Epithelial cell of prostate (primary cell): ENCODE measurements at places on chromosomes 5 and 9.
A peak's percentile ranks its signal among the peaks of the same experiment; 100 is the strongest.

DNA sequence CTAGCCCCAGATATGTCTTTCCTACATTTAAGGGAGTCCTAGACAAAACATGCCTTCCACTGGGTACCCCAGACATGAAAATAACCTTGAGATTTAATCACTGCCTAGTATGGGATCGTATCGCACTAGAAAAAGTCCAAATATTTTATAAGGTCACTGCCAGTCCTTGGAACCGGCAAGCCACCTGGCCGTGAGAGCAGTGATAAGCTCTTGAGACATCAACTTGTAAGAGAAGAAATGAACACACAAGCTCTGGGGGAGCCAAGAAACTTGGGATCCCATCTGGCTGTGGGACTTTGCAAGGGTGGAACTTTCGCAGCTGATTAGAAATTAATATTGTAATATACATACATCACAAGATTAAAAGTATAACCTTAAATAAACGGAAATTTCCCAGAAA, 21.5 kb downstream of the MYO10 start:
- no peak for DNase-seq

GRCh38 chr9:79574136-79574535, 2.4 kb downstream of the TLE4 start:
- no peak for DNase-seq

- DNase-seq: no peak
Measured at GRCh38 chr5:88085462-88085861, 183.2 kb downstream of the TMEM161B start.

GRCh38 chr5:38753141-38753540, 92.7 kb upstream of the OSMR start:
- no peak for DNase-seq

GRCh38 chr5:159763562-159763961, 152.7 kb upstream of the ADRA1B start:
- DNase-seq: no peak

GRCh38 chr9:137049544-137050449, 3.8 kb upstream of the NPDC1 start:
- no peak for DNase-seq

DNA sequence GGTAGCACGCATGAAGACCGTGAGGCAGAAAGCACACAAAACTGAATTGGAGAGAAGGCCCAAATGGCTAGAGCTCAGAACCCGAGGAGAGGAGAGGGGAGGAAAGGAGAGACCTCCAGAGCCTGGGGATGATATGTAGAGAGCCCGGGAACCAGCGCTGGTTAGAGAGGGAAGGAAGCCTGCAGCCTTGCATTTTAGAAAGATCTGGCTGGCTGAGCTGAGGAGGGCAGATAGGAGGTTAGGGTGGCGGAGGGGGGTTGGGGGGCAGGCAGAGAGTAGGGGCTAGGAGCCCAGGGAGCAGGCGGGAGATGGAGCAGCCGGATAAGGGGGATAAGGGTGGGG, 127.2 kb downstream of the C9orf50 start:
- no peak for DNase-seq

DNA sequence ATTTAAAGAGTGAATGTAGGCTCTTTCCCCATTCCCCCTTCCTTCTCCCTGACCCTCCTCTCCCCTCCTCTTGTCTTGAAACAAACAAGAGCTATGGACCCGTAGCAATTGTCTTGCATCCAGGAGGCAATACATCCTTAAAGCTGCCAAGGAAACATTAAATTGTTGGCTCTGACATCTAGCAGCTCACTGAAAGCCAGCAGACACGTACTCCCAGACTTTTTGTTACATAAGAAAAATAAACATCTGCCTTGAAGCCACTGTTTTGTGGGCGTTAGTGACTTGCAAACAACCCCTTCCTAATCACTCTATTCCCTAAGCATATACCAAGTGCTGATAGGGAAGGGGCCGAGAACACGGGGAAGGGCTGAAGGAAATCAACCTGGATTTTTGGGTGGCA, 8.6 kb downstream of the SLC45A2 start:
- no peak for DNase-seq

DNA sequence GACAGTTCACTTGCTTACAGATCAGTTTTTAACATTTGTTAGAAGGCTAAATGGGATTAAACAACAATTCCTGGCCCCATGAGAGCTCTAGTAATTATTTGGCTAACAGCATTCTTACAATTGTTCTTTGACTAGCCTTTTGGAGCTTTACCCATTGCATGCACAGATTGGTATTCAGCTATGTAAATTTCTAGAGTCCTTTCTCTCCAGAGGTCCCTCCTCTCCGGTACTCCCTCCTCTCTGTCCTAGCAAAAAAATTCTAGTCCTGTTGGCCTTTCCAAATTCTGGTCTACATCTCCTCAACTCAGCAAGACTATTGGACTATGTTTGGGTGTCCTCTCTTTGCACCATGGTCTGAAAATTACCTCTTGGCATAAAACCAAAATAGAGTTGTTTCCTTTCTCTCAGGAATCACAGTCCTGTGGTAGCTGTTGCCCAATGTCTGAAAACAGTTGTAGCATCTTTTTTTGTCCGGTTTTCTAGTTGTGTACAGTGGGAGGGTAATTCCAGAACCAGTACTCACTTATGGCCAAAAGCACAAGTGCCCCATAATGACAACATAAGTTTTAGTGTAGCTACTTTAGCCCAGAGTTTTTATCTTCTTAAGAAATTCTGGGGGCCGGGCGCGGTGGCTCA, 18.1 kb downstream of the SAR1B start:
- no peak for DNase-seq

GRCh38 chr5:107235167-107235566, 435.6 kb downstream of the EFNA5 start:
- no peak for DNase-seq

DNA sequence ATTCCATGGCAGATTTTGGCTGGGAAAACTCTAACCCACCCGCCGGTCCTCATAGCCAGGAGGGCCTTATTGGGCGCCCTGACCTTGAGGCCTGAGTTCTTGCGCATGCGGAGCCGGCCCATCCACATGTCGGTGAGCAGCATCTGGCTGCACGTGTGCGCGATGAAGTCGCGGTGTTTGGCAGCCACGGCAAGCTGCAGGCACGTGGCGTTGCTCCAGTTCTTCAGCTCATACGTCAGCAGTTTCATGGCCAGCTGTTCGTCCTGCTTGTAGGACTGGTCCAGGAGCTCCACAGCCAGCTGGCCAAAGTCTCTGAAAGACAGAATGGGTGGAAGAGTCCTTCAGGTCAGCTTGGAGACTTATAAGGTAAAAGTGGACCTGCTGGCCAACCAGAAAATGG, 204.3 kb upstream of the KLF9 start:
- no peak for DNase-seq

DNA sequence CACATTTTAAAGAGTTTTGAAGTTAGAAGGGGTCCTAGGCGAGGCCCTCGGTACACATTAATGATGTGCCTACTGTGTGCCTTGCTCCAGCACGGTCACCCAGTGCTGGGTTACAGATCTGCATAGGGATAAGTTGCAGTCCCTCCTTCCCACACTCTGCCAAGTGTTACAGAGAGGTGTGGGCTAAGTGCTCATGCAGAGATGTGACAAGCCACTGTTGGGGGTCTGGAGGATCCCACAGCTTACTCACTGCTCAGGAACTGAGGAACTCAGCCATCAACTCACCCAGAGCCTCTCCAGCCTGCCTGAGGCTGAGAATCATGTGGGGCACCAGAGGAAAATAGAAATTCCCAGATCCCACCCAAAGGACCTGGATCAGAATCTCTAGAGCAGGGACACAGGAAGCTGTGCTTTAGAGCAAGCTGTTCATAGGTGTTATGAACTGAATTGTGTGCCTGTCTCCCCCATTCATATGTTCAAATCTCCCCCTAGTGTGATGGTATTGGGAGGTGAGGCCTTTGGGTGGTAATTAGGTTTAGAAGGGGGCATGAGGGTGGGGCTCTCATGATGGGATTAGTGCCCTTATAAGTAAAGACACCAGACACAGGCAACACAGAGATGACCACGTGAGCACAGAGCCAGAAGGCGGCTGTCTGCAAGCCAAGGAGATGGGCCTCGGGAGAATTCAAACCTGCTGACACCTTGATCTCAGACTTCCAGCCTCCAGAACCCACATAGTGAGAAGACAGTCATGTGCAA, 164.1 kb downstream of the HSD17B3 start:
- DNase-seq: no peak

DNA sequence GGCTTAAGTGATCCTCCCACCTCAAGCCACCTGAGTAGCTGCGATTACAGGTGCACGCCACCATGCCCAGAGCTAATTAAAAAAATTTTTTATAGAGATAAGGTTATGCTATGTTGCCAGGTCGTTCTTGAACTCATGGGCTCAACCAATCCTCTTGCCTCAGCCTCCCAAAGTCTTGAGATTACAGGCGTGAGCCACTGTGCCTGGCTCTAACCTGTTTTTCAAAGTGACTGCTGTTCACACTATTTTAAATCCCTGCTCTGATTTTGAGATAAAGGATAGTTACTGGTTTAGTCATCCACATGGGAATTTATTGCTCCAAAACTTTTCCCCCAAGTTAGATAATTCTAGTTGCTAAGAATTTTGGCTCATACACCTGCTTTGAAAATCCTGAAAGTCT, 48.2 kb upstream of the MTMR12 start:
- no peak for DNase-seq

DNA sequence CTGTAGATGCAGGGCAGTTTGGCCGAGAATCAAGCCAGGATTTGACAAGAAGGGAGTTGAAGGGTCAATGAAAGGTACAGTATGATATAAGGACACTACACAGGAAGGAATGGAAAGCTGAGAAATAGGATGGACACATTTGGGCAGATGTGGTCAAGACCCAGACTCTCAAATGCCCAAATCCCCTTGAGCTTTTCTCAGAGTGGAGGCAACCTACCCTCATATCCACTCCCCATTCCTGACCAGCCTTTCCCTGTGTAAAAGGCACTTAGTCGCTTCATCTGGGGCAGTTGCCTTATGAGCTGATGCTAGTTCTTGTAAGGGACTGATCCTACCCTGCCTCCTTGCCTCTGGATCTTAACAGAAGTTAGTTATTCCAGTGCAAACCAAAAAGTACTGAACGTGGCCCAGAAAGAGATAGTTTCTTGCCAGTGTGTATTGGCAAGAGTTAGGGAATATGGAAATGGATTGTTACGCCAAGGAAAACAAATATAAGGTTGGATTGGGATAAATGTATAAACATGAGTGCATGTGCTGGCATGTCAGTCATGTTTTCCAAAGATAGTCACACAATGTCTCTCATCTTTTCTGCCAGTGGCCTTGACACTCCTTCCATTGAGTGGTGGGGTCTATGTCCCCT, 4.1 kb upstream of the MCCC2 start:
- no peak for DNase-seq

GRCh38 chr5:149037817-149038216, 25.0 kb downstream of the SH3TC2 start:
- DNase-seq: no peak

GRCh38 chr9:10858817-10859216, 246.0 kb upstream of the PTPRD start:
- DNase-seq: no peak

- DNase-seq: no peak
Measured at GRCh38 chr5:85049020-85049419, 664.3 kb upstream of the EDIL3 start.

DNA sequence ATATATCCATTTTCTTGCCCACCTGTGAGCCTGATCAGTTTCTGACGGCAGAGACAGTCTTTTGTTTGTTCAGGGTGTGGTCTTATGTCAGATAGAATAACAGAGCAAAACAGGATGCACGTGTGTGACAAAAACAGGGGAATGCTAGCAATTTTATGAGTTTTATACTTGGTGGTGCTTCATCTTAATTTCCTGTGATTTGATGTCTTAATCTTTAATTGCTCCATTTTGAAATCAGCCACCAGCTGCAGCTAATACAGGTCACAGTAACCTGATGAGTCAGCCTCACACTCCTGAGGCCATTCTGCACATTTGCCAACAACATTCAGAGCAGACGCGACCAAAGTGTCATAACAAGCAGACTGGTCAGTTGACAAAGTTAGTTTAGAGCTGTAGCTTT, 42.3 kb upstream of the JMY start:
- peak; percentile 16 for DNase-seq

DNA sequence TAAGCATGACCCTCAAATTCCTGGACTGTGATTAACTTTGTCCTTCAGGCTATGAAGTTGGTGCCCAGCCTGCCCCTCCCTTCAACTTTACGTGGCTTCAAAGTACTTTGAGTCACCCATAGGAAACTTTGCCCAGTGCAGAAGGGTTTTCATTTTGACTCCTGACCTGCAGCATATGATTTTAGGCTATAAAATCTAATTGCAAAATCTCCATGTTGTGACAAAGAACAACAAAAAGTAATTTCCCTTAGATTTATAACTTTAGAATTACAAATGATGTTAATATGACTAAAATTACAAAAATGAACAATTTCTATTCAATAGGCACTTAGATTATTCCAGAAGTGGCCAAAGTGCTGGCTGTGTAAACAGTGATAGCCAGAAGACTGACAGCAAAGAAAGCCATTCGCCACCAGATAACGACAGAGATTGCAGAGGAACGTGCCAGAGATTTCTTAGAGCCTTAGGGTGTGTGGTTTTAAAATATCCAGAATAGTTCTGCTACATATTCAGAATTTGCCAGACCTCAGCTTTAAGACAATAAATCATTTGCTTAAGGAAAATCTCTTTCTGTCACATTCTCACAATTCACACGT, 197.4 kb downstream of the SEMA5A start:
- DNase-seq: no peak

GRCh38 chr5:3258050-3258449, 337.6 kb upstream of the IRX1 start:
- no peak for DNase-seq

- no peak for DNase-seq
Measured at GRCh38 chr9:34337403-34337802, 8.0 kb downstream of the NUDT2 start.

DNA sequence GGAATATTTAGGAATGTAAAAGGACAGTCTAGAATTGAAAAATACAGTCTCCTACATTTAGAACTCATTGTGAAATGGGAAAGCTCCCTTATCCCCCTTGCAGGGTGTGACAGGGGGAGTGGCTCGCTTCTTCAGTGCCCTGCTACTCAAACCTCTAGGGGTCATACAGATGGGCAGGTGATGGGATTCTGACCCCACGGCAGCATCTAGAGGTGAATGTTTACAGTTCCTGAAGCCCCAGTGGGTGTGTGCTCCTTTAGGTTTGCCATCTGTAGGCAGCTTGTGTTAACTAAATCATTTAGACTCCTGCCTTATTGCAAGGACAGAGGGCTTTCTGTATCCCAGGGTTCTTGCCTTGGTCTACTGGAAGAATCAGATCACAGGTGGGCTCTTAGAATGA, 271.0 kb upstream of the MPDZ start:
- DNase-seq: no peak
